ENCODE measurements at places on chromosomes 11 and 22.

DNA sequence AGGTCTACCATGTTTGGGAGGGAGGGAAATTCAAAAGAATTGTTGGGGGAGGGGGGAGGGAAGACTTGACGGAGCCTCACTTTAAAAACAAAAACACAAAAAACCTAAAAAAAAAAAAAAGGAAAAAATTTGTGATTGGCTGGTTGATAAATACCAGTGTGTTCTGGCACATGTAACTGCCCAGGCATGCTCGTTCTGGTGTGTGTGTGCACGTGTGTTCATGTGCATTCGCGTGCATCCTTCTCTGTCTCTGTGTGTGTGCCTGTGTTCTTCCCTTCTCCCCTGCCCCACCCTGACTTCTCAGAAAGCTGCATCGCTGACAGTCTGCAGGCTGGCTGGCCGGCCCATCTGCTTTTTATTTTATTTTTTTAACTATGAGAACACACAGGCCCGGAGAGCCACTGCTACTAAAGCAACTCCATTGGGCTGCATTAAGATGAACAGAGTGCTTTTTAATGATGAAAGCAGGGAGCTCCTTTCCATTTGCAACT lies 22.6 kb upstream of the ADSL start:
- no peak for DNase-seq

DNA sequence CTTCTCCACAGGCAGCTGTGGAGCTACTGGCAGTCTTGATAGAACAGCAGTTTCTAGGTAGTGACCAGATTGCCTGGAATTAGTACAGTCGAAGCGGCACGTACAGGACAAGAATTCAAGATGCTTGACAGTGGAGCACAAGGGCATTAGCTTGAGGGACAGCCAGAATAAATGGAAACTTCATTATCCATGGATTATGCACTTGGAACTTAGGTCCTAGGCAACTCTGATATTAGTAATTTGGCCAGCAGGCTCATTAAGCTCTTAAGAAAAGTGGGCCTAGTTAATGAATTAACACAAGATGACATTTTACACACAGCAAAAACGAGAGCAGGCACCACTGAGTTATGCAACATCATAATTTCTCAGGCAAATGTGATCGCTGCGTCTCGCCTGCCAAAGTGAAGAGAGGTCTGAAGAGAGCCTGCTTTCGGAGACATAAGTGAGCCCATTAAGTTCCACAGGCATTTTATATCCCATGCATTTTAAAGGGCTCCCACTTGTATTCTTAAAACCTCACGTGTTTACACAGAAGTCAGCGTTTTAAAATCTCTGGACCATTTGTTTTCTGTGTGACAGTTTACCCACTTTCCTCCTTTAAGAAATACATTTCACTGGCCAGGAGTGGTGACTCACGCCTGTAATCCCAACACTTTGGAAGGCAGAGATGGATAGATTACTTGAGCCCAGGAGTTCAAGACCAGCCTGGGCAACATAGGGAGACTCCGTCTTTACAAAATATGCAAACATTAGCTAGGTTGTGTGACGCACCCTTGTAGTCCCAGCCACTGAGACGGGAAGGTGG lies 66.2 kb downstream of the COMMD9 start:
- DNase-seq, result no peak

DNA sequence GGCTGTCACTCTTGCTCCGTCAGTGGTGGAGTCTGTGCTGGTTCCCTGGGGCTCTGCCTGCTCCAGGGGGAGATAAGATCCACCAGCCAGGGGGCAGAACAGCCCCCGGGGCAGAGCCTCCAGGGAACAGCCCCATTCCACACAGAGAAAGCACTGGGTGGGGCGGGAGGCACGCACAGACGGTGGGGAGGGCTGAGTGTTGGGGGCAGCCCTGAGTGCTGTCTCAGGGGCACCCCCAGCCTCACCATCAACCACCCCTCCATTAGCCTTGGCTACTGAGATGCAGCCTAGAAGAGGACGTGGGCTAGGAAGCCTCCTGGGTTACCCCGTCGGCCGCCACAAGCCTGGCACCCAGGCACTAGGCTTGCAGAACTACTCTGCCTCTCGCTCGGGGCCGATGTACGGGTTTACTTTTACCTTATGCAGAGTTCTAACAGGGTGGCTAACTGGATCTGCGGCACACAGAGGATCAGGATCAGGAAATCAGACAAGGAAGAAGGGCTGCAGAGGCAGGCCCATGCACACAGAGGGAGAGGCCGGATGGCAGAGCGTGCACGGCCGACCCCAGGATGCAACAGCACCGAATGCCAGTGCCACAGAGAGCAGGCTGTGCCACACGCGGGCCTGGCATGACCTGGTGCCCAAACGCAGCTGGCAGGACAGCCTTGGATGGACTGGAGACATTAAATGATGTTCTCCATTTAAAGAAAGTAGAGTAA lies 140.5 kb downstream of the CTTN start:
- DNase-seq, result no peak

DNA sequence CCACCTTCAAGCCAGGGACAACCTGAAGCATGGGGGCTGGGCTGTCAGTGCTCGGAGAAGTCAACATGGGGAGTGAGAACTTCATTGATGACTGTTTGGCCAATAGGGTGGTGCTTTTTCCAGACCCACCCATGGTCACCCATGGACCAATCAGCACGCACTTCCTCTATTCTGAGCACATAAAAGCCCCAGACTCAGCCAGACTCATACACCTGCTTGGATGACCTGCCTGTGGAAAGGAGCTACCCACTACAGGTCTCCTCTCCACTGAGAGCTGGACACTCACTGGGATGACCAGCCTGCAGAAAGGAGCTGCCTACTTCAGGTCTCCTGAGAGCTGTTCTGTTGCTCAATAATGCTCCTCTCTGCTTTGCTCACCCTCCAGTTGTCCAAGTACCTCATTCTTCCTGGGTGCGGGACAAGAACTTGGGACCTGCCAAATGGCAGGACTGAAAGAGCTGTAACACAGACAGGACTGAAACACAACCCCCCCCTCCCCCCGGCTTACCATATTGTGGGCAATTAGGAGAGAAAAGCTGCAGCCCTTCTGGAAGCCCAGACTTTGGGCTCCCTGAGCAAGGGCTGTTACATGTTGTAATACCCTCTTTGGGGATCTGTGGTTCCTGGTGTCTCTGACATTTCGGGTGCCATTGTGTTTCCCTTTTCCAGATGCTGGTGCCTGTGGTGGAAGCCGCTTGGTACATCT lies 44.4 kb upstream of the WNT11 start:
- DNase-seq, result no peak

DNA sequence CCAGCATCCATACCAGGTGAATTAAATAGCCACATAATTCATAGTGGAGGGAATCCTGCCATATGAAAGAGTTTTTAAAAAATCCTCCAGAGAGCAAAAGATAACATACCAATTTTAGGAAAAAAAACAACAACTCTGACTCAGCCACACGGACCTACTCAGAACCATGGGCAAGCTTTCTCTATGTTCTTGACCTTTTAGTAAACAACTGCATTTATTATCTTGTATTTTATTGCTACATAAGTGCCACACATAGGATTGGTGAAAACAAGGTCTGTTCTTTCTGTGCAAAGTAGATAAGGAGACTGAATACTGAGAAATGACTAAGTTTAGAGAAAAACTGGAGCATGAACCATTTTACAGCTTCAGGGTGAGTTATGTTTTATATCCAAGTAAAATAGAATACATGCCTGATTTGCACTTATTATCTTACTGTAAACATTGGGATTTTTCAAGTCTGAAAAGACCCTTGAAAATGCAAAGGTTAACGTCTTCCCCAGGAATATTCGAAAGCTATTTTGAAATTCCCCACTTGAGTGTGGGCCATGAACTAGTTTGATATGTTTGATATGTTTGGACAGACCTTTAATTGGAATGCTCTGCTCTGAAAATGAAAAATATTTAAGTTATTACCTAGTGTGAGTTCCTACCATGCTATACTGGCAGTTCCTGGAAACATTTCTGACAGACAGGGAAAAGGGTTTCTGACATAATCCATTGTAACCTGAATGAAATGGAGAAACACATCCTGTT lies 89.5 kb upstream of the DDI1 start:
- no peak for DNase-seq

DNA sequence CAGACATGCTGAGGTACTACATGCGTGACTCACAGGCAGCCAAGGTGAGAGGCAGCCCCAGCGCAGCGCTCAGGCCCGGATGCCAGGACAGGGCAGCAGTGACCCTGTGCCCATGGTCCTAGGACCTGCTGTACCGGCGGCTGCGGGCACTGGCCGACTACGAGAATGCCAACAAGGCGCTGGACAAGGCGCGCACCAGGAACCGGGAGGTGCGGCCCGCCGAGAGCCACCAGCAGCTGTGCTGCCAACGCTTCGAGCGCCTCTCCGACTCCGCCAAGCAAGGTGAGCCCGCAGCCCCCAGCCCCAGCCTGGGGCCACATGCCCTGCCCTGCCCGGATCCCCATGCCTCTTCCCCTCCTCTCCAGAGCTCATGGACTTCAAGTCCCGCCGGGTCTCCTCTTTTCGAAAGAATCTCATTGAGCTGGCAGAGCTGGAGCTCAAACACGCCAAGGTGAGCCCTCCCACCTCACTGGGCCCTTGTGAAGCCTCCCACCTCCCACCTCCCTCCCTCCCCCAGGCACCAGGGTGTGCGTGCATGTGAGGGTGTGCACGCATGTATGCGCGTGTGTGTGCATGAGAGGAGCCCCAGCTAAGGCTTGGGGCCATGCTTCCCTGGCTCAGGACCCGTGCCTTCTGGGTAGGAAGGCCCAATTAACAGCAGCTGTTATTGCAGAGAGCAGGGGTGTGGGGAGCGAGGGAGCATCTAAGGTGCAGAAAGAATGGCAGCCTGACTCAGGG lies 5.3 kb downstream of the CFL1 start:
- no peak for DNase-seq

DNA sequence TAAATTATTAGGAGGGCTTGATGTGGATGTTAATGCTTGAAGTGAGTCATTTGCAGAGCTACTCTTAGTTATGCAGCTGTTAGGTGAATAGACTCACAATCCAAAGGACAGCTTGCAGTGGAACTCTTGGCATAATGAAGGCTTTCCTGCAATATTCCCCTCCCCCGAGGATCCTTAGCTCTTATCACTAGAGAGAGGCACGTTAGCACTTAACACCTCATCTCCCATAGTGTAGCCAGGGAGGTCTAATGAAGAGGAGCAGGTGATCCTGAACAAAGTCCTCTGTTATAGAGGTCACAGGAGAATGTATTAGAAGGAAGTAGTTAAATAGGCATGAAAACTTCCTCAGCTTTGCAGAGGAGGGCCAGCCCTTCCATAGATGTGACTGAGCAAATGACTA lies 919.2 kb upstream of the FAT3 start:
- no peak for DNase-seq

DNA sequence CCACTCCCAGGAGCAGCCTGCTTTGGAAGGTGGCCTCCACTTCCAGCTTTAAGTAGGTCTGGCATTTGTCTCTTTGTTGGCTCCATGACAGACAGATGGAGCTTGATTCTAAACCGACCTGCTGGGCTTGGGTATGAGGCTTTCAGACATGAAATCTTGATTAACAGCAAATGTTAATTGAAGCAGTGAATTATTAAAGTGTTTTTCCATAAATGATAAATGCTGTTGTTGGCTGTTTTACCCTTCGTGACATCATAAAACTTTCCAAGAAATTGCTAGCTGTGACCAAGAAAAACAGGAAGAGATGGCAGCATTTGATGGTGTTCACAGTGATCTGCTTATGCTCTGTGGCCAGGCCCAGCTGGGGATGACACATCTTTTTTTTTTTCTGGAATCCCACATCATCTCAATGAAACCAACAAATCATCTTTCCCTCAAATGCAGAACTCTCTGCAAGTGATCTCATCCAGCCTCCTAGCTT lies 66.1 kb downstream of the RBMXL2 start:
- no peak for DNase-seq

- DNase-seq, result no peak
These were observed 350.9 kb upstream of the SYN3 start for GRCh38 chr22:33409079-33409478.

- no peak for DNase-seq
These were observed 414 bp downstream of the JOSD1 start for GRCh38 chr22:38700270-38700788.

- no peak for DNase-seq
These were observed 374.8 kb downstream of the MIAT start for GRCh38 chr22:27032091-27032761.

DNA sequence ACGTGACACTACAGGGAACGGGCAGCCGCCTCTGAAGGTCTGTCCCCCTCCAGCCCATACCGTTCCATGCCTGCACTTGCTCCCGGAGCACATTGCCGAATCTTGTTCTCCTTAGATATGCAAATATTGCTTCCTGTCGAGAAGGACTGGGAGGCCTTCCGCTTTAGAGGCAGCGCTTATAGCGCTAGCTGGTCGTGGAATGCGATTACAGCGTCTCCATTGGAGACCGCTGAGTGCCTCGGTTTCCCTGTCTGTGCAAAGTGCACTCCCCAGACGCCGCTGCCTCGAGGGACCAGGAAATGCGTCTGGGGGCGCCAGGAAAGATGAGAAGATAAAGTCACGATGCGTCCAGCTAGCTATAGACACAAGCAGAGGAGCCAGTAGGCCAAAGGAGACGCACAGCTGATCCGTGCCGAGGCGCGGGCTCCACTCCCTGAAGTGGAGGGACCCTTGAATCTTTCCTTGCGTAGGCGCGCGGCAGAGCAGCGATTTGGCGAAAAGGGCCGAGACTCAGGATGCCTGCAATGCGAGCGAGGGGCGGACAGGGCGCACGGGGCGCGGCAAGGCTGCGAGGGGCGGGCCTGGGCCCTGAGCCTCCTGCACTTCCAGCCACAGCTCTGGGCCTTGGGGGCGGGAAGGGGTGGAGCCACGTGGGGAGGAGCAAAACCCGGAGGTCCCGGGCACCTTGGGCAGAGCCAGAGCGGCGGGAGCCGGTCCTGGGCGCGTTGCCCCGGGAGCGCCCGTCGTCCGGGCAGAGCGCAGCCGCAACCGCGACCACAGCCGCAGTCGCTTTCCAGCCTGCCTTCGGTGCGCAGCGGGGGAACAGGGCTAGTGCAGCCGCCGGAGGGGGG lies at the start of gene RASSF10:
Gene RASSF10, plus strand, starts transcription at position 692 of the 851 bp plus-strand sequence. CDS start 261 bp downstream, outside the sequence.
- no peak for DNase-seq

DNA sequence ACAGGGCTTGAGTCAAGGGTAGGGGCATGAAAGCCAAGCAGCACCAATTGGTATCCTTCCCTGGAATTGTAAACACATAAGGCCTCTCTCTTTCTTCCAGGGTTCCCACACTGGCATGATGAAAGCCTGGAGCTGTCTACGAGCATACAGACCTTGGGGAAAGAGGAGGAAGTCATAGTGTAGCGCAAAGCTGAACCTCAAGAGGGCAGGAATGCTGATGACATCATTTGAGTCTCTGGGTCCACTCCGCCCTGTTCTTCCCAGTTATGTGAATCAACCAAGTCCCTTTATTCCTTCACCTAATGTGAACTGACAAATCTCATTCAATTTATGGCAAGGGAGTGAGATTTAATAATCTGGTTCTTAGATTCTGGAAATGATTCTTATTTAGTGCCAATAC lies 266.4 kb upstream of the NCAM1 start:
- DNase-seq, result no peak

GRCh38 chr11:575313-575995 lies 816 bp upstream of the PHRF1 start:
- DNase-seq, result peak; percentile 78

- no peak for DNase-seq
These were observed 696.0 kb upstream of the CCDC179 start for GRCh38 chr11:23556163-23556750.

GRCh38 chr22:46774253-46774979 lies 12.0 kb downstream of the TBC1D22A start:
- no peak for DNase-seq
